Fibroblast of skin of left biceps (primary cell): ENCODE measurements at places on chromosomes 5 and 9.

DNA sequence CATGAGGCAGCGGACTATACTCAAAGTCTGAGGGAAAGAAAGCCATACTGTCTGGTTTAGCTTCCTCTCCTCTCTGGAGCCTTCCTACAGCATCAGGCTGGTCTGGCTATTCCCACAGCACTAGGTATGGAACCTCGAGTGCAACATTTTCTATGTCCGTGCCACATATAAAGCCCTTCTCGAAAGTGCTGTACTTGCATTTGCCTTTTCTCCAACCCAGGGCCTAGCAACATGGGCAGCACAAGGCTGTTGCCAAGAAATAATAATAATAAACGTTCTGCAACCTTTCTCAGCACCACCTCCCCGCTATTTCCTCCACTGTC, 804 bp downstream of the MED10 start:
- DNase-seq = no peak

GRCh38 chr5:20470997-20471396, 483.0 kb upstream of the CDH18 start:
- no peak for DNase-seq

GRCh38 chr5:72363166-72363802, 43.1 kb downstream of the PTCD2 start:
- peak; percentile 57 for DNase-seq

DNA sequence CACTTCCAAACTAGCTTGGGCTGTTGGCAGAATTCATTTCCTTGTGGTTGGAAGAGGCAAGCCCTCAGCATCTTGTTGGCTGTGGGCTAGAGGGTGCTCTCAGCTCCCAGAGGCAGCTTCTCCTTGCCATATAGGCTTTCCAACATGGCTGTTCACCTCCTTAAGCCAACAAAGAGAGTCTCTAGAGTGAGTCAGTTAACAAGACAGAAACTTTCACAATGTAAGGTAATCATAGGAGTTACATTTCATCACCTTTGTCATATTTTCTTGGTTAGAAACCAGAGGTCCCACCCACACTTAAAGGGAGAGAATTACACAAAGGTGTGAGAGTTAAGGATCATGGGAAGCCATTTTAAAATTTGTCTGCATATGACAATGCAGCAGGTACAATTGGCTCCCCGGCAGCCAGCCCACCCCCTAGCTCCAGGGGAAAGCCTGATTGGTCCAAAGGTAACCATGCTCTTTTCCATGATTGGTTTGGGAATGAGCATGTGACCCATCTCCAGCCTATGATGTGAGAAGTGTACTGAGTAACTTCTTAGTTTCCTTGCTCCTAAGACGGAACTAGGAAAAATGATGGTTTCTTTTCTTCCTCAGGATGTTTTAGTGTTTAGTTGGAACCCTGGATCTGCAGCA, 109.8 kb upstream of the MSX2 start:
- no peak for DNase-seq

DNA sequence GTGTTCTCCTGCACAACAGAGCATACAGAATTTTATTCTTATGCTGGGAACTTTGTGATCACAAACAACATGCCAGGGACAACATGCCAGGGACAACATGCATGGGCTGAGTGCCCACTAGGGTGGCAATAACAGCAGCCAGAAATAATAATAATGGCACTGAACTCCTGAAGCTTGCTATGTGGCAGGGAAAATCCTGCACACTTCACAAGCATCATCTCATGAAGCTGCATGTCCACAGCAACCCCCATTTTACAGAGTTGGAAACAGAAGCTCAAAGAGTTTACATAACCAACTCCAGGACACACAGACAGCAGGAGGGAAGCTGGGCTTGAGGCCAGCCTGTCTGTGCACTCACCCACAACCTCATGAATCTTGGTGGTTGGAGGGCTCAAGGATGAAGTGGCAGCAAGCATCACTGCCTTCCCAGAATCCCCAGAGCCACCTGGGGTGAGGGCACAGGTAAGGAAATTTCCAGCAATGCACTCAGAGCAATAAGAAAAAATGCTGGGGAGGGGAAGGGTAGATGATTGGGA, 111.4 kb downstream of the GABBR2 start:
- no peak for DNase-seq

DNA sequence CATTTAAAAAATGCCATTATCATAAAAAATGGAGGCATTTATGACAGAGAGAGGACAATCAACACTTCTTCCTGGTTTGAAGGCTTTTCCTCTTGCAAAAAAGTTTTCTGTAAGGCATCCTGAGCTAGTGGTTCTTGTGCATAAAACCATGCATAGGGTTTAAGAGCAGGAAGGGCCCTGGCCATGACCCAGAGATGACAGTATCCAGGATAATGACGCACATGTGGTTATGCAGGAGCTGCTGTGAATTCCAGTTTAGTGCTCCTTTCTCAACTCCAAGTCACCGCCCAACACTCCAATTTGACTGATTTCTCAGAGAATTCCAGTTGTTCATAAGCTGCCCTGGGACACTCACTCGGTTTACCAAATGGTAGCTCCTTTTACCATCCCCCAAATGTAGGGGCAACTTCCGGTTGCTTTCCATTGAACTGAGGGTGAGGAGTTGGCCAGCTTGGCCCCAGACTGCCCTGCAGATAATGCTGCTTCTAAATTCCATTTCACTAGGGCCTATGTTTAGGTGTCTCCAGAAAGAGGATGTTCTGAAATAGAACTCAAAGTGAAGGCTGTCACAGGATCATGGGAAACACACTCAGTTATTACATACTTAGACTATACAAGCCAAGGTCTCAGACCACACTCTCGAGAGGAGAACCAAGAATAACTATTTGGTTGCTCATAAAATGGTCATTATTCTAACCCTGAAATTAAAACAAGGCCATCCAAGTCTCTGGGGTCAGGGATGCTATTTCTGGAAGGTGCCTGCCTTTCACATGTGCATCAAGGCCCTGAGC, 179.1 kb downstream of the SLIT3 start:
- peak; percentile 36 for DNase-seq

DNA sequence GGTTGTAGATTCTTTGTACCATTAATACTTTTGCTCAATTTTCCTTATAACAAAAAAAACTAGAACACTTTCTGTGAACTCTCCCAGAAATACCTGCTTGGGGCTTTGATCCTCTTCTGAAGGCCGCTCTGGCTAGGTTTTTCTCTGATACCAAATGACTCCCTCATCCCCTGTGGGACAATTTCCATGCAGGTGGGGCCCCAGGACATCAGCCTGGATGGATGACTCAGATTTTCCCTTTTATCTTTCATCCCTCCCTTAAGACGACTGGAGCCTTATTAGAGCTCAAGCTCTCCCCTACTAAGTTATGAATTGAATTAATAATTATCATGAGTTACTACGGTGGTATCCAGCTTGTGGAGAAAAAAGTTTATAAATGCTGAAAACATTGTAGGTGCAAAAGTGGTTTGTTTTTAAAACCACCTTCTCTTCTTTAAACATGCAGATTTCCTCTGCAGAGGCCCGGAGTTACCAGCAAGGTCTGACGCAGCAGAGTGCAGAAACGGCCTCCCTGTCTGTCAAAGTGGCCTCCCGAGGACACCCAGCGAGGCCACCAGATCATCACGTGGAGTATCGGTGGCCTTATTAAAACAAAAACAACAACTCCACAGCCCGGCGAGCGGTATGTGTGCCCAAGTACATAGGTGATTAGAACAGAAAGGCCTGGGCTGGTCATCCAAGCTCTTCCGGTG, 50.8 kb upstream of the IRX4 start:
- no peak for DNase-seq

DNA sequence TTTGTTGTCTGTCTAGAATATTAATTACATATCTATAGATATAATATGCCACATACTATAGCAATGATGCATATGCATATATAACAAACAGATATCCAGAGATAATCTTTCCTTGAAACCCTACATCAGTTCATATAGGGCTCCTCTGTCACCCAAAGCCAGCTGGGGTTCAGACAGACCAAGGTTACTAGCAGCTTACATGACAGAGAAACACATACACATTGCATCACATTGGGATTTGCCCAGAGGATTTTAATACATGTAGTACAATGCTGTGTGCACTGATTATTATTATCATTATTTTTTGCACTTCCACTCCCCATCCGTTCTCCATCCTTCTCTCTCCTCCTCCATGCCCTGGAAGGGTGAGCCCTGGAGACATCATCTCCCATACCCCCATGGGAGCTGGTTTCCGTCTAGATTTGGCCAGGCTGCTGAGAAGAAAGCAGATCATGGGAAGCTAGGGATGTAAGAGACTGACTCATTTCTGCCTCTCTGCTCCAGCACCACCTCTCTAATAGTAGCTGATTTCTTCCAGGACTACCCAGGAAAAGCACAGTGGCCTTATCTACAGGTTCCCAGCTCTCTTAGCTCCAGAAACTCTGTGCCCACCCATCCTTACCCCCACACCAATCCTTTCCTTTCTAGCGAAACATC, 23.3 kb downstream of the FST start:
- no peak for DNase-seq

GRCh38 chr9:13879011-13879410, 434.9 kb downstream of the NFIB start:
- no peak for DNase-seq

- no peak for DNase-seq
Observed at GRCh38 chr9:21357479-21358460, 7.1 kb upstream of the IFNA6 start.

DNA sequence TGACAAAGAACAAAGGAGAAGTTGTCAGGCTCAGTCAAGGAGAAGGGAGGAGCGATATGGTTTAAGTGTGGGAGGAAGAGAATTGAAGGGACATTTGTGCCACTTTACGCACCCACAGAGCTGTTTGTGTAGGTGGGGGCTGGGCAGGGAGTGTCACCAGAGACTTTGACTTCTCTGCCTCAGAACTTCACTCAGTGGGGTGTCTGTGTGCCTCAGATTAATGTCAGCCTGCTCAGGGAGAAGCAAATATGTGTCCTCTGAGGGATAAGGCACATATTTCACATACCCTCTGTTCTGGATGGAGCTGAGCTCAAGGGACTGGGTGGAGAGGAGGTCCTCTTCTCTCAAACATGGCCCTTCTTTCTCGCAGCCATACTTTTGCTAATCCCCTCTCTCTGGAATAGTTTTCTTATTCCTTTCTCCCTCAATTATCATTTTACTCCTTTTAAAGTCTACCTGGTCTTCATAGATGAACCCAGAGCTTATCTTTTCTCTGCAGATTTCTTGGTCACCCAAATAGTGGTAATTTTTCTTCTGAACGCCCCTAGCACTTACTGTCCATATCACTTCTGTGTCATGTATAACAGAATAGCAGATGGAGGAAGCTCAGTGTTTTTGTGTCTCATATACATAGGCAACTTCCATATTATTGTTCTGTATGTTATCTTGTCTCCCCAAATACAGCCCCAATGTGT, 77.0 kb downstream of the IQGAP2 start:
- no peak for DNase-seq

DNA sequence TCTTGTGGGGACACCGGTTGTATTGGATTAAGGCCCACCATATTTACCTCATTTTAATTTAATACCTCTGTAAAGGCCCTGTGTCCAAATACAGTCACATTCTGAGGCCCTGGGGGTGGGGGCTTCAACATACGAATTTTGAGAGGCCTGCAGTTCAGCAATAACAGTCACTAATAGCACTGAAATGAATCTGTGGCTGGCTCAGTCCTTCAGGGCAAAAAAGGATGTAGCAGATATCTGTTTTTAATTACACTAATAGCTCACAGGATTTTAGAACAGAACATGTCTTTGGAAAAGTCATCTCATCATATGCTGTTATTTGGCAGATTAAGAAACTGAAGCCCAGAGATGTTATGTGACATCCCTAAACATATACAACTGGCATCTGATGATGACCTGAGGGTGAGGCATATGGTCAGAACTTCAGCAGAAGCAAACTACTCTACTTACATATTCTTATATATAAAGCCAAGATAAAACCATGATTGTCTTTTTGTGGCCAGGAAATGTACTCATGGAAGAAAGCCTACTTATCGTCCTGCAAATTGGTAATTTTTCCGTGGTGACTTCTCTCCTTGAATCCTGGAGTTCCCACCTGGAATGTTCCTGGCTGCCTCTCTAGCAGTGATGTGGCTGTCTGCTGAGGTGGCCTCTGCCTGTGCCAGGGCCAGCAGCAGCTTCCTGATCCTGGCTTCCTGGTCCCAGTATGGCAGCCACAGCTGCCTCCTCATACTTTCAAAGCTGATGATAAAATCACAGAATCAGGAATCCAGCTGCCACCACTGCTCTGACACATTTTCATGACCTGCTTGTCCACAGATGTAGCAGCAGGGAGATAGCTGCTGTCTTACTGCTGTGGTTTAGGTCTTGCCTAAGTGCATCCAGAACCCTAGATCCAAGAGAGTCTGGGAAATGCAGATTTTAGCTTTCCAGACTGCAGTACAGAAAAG, 72.1 kb upstream of the ANKRD55 start:
- DNase-seq = no peak

DNA sequence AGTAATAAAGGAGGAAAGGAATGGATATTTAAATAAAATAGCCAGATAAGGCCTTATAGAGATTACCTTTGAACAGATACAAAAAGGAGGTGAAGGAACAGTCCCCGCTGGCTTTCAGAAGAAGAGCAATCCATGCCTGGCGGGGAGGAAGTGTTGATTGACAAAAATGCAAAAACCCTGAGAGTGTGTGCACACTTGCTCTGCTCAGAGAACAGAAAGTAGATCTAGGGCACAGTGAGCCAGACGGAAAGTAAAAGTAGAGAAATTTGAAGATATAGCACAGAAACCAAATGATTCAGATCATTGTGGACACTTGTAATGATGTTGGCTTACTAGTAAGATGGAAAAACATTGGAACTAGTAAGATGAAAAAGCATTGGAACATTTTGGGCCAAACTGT, 720.6 kb downstream of the PTPRD start:
- no peak for DNase-seq

- DNase-seq = no peak
Observed at GRCh38 chr9:119458068-119458467, 88.8 kb upstream of the BRINP1 start.

- no peak for DNase-seq
Observed at GRCh38 chr9:134622896-134623257, 18.7 kb upstream of the COL5A1 start.
